Chondrocyte (in vitro differentiated cells): ENCODE measurements at places on chromosomes 3 and 15. TPM values are rescaled to one million over a fixed set of nuclear protein-coding genes. Genes with fewer than 3 reads are reported as not detected.

DNA sequence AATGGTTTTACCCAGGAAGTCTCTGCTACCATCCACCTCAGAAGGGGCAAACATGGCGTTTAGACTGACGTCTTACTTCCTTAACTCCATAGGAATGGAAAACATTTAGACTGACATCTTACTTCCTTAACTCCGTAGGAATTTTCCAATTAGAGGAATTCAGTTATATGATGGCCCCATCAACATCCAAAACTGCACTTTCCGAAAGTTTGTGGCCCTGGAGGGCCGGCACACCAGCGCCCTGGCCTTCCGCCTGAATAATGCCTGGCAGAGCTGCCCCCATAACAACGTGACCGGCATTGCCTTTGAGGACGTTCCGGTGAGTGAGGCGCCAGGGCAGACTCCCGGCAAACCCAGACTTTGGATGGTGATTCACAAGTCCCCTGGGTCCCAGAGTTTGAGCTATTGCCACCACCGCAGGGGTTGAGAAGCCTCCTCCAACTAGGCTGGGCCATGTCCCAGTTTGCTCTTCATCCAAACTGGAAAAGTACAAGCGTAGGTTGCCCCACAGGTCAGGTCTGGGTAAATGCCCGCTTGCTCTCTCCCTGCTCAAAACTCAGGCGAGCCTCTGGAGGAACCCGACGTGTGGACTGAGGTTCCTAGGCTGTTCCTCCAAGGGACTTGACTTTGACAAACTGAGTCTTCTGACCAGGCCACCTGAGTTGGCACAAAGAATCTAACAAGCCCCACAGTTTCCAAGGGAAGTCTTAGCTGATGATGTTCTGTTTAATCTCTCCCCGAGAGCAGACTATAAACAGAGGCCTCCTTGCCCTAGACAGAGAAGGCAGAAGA, 57.7 kb downstream of the MESD start:
- peak; percentile 68 for DNase-seq

DNA sequence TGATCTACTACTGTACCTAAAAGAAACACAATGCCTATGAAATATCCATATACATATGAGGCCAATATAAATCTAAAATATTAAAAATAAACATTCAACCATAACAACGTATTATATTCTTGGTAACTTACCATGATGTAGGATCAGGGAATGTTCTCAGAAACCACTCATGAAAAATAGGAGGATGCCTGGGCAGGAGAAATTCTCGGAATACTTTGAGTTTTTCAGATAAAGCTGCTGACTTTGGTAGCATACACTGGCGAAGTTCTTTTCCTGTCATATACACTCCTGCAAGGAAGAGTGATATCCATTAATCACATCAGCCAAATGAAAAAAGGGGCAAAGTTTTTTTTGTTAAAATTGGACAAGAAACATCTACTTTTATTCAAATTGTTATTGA, 11.3 kb upstream of the XRN1 start:
- DNase-seq: no peak

DNA sequence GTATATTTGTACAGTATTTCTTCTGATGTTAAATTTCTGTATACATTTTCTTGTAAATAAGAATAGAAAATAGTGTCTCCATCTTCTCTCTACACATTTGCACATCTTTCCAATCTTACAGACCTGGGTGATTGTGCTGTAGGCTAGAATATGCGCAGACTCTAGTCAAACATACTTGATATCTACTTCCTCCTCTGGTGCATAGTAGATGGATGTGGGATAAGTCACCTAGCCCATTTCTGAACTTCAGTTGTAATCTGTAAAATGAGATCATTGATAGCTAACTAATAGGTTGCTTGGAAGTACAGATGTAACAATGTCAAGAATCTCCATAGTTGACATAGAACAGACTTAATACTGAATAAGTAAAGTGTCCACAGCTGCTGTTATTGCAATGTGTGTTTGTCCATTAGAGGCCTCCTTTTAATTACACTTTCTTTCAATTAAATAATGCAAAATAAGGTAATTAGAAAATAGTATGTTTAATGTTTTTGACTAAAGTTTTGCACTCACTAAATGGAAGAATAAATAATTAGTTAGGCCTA, 46.7 kb downstream of the ALCAM start:
- DNase-seq: no peak

DNA sequence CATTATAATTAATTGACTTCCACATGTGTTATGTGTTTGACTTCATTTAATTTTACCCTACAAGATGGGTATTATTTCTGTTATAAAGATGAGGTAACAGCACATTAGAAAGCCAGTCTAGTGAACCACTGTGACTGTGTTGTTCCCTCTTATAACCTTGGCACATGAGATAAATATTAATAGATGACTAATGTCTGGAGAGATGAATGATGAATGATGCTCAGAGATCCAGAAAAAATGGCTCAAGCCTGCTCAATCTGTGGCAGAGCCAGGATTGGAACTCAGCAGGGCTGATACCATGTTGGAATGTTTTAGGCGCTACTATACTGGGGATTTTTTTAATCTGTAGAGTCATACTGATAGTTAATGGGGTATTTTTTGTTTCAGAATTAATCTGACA, 118.8 kb upstream of the PTX3 start:
- no peak for DNase-seq

DNA sequence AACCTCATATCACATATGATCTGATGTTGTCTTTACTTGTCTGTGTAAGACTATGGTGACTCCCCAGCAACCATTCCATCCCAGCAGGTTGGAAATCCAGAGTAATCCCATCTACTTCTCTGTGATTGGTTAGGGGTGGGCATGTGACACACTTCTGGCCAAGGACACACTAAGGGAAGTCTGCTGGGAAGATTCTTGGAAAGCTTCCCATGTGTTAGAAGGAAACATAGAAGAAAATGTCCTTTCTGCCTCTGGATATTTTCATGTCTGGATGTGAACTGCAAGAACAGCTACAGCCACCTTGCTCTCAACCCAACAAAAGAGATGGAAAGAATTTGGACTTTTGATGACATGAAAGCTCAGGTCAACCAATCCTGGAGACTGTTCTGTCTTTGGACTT, 2.6 kb upstream of the UBE2Q2 start:
- no peak for DNase-seq

- no peak for DNase-seq
Measured at GRCh38 chr3:124044956-124045355, 53.0 kb upstream of the ROPN1 start.

- no peak for DNase-seq
Measured at GRCh38 chr3:115691964-115692363, 68.7 kb downstream of the GAP43 start.

DNA sequence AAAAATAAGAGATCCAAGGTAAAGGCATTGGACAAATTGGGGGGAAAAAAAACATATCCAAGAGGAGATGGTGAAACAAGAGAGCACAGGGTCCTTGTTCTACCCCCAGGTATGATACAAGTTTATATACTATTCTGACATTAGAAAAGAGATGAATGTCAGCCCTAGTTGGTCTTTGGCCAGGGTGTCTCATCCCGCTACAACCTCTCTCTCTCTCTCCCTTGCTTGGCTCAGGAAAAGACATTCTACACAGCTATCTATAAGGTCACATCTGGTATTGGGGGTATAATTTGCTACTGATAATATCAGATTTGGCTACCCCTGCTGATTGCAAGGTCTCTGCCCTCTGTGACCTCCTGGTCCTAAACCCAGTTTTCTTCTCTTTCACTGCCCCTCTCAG, 117.2 kb downstream of the GOLIM4 start:
- no peak for DNase-seq

DNA sequence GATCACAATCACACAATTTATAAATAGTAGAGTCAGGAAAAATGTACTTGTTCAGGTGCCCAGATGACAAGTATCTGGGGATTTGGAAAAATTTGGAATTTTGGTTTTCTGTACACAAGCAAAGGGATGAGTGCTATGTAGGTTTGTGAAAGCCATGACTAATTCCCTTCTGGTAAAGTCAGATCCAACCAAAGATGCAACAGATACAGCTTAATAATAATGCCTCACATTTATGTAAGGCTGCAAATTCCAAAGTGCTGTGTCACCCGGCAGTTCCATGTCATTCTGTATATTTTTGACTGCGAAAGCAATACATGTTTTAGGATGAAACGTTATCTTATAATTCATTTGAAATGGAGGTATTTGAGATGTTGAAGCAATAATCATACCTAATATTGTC, 102.7 kb upstream of the AGBL1 start:
- DNase-seq: no peak

GRCh38 chr15:43238671-43239131, 17.9 kb upstream of the EPB42 start:
- no peak for DNase-seq

GRCh38 chr3:17459470-17459993, 282.9 kb downstream of the TBC1D5 start:
- no peak for DNase-seq

GRCh38 chr15:97504031-97504792, 456.3 kb upstream of the ARRDC4 start:
- no peak for DNase-seq

- DNase-seq: no peak
Measured at GRCh38 chr3:184716622-184717398, 4.9 kb upstream of the MAGEF1 start.

GRCh38 chr3:121894301-121894990, at the start of gene SLC15A2:
Gene SLC15A2 (plus strand): TSS chr3:121894401. CDS start chr3:121894477, 76 bp downstream.
- DNase-seq: no peak

DNA sequence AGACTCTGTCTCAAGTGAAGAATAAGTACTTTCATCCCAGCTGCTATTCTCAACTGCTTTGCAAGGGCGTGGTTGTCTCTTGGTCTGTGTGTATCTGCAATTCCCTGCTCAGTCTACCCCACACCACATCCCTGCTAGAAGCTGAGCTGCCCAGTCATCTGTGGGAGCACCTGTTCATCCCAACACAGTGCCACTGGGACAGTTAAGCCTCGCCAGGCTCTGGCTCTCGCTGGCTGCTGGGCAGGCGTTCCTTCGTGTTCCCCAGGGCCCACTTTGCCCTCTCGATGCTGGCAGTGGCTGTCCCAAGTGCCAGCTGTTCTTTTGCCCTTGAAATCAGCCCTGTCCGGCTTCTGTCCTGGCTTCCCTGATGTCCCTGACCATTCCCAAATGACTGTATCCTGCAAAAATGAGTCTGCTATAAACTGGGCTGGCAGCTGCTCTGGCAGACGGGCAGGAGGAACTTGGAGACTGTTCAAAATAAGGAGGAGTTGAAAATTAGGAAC, 91.6 kb upstream of the KLHL25 start:
- no peak for DNase-seq

DNA sequence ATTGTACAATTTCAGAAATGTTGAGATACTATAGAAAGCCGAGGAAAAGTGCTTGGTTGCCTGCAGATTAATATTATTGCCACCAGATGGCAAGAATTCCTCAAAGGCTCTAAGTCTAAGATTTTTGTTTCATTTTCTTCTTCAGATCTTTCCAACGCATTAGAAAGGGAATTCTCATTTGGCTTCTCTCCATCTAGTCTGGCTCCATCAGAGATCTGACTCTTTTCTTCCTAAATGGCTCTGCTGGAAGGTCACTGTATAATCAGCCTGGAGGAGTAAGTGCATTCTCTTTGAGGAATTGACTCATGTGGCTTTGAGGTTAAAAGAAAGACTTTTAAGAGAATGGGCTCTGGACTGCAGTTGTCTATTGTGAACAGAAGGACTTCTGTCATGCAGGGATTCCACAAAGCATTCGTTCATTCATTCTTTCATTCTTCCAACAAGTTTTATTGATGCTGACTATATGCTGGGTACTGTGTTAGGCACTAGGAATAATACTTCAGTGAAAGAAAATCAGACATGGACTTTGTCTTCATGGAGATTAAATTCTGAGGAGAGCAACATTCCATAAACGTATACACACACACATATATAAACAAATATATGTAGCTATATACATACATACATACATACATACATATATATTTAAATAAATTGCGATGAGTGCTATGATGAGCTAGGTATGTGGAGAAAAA, 55.3 kb downstream of the SLC28A2 start:
- DNase-seq: no peak

DNA sequence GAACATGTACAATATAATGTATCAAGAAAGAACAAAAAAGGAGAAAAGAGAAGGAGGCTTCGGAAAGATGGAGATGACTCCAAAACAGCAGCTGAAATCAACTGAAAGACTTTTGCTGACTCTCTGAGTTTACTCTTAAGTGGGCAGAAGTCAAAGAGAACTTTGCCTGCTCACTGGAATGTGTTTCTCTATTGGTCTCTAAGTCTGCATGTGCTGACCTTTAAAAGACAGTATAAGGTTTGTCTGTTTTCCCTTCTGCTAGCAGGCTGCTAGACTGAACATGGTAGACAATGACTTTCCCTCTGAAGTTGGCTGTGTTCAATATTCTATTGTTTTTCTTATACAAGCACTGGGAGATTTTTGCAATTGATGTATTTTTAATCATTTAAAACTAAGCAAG, 7.2 kb upstream of the MAP4 start:
- DNase-seq: no peak

DNA sequence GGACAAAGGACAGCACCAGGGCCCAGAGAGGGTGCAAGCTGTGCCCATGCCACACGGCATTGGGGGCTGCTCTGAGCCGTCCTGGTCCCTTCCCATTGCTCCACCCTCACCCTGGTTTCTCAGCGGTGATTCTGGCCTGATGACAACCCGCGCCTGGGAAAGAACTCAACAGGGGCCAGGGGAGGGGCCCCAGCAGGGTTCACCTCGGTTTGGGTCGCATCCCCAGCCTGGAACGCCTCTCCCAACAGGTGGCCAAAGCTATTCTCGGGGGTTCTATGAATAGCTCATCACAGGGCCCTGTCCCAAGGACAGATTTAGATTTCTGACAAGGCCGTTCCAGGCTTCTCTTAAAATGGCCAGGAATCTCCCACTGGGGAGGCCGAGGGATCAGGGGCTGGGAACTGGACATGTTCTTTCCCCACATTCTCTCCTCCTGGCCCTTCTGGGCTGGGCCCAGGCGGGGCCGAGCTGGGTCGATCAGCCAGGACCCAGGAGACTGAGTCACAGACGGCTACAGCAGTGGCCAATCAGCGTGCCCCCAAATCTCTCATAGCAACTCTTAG, 17.9 kb downstream of the GRIP2 start:
- DNase-seq: peak; percentile 60

The CLDN16 gene
- total RNA-seq: 0.20 TPM in 1 of 3 replicates, not detected in the others

The SNX1 gene
- total RNA-seq: 71.3 to 95.0 TPM (median 72.2 TPM) in 3 replicates

The APEH gene
- 64.5 to 72.0 TPM (median 69.8 TPM) in 3 replicates for total RNA-seq

The ZSCAN2 gene
- 8.8 to 11.9 TPM (median 10.5 TPM) in 3 replicates for total RNA-seq

The PEX5L gene
- total RNA-seq: not detected in 3 replicates

The PLA2G4D gene
- total RNA-seq: not detected in 3 replicates

The CYP19A1 gene
- 1.3 TPM in 1 of 3 replicates, not detected in the others for total RNA-seq

The ALS2CL gene
- total RNA-seq: 1.4 to 5.2 TPM (median 3.6 TPM) in 3 replicates
